ENCODE measurements at places on chromosomes 5 and 9. TPM values are rescaled to one million over a fixed set of nuclear protein-coding genes. Genes with fewer than 3 reads are reported as not detected.

The NINJ1 gene
- 44.7 TPM for total RNA-seq

The PCAT7 gene
- not detected for total RNA-seq

The NIM1K gene
- total RNA-seq: 0.07 TPM

The IFNK gene
- total RNA-seq: not detected
